ENCODE measurements at places on chromosomes 7 and 10.

DNA sequence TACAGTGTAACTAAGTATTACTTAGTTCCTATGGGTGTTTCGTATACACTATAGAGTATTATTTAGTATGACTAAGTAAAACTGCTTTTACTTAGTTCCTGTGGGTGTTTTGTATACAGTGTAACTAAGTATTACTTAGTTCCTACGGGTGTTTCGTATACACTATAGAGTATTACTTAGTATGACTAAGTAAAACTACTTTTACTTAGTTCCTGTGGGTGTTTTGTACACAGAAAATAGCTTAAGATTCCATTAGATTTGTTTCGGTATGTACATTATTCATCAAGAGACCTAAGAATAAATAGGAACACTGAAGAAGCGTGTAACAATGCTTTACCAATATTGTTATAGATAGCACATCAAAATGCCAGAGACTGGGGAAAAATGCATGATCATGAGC is 25.0 kb downstream of the IGF2BP3 start:
- DNase-seq: no peak

DNA sequence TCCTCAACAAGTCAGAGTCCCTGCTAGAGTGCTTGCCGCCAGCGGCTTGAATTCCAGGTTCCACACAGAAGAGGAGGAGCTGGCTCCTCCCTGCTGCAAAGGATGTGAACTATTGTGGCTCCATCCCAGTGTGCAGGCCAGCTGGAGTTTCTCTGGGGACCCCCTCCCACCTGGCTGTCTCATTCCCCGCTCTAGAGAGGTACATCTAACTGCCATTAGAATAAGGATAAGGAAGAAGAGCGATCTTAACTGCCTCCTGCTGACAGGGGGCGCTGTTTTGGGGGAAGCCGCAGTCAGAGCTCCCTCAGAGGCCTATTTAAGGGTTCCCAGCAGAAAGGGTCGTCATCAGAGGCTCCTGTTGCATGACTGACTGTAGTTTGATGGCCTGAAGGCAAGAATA is 40.8 kb upstream of the HECW1 start:
- peak; percentile 38 for DNase-seq

GRCh38 chr10:16756561-16757221 is 60.5 kb downstream of the RSU1 start:
- no peak for DNase-seq

DNA sequence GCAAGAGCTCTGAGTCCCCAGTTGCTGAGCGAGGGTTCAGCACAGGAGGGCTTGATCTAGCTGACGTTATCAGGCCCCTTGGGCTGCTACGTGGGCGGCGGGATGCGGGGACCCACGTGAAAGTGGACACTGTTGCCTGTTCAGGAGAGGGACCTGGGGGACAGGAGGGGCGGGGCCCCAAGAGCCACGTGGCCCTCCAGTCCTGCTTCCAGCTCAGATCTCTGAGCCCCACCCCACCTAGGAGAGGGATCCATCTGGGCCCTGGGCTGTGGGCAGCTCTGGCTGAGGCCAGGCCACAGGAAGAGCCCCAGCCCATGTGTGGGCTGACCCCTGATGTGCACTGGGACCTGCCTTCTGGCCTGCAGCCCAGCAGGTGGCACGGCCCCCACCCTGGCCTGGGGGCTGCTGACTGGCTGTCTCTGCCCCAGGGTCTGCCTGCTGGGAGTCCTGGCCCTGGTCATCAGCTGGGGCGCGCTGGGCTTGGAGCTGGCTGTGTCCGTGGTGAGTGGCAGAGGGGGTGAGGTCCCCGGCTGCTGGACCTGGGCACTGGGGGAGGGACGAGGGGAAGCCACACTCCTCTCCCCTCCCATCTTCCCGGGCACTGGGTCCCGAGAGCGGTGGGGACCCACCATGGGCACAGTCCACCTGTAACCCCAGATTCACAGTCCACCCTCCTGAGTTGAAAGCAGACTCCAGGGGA is 17.5 kb downstream of the TTYH3 start:
- no peak for DNase-seq

DNA sequence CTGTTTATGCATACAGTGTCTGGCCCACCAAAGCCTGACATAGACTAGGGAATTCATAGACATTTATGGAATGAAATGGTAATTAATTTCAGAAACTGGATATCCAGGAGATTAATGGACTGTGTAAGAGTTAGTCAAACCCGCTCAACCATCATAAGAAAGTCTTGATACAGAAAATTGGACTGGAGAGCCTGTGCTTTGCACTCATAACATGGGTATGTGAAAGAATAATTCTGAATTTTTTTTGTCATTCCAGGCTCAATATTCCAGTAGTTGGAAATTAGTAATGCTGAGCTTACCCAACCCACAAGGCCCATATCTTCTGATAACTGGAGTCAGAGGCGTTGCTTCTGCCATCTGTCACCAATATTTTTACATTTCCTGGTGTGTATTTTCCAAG is 799.7 kb upstream of the IGFBP3 start:
- DNase-seq: no peak

DNA sequence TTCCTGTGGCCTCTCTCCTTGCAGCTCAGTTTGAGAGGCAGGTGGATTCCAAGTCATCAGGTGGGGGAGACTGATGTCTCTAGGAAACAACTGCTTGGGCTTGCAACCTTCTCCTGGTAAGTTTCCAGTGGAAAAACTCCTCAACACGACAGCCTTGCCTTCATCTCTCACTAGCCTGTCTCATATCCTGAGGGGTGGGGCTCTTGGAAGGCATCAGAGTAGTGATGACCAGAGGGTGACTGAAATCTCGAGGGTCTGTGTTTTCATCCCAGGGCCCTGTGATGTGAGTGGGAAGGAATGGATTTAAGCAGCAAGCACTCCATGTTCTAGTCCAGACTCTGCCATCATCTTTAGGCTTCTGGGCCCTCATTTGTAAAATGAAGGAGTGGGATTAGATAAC is 107.0 kb downstream of the NRP1 start:
- DNase-seq: no peak

- DNase-seq: no peak
Measured at GRCh38 chr7:132311733-132312132, 264.5 kb downstream of the PLXNA4 start.

- no peak for DNase-seq
Measured at GRCh38 chr7:138205614-138206150, 129.4 kb downstream of the AKR1D1 start.

DNA sequence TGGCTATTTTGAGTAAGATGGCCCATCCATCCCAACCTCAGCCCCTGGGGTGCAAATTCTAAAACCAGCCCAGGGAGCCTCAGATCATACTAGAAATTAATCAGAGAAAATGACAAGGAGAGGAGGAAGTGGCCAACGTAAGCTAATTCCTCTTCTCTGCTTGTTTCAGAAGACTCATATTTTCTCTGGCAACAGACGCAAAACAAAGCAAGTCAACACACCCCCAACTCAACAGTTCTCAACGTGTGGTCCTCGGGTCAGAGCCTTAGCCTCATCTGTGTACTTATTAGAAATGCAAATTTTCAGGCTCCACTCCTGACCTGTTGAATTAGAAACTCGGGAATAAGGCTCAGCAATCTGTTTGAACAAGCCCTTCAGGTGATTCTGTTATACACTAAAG is 413.9 kb upstream of the AUTS2 start:
- DNase-seq: no peak

- DNase-seq: no peak
Measured at GRCh38 chr7:30323006-30323355, 38.6 kb downstream of the ZNRF2 start.

- DNase-seq: no peak
Measured at GRCh38 chr10:132095403-132096113, 29.8 kb downstream of the JAKMIP3 start.

GRCh38 chr10:200405-200804 is 65.2 kb downstream of the ZMYND11 start:
- no peak for DNase-seq

DNA sequence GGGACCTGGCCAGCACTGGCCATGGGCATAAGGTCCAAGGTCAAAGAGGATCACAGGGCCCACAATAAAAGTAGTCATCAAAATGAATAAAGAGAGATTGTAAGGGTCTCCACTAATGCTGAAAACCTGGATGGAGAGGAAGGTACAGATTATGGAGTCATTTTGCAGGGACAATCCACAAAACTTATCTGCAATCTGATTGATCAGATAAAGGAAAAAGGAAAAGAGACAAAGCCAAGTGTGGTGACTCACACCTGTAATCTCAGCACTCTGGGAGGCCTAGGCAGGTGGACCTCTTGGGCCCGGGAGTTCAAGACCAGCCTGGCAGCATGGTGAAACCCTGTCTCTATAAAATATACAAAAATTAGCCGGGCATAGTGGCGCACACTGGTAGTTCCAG is 174.0 kb downstream of the NPSR1 start:
- DNase-seq: no peak

GRCh38 chr7:133784486-133785001 is 342.6 kb upstream of the LRGUK start:
- DNase-seq: no peak

DNA sequence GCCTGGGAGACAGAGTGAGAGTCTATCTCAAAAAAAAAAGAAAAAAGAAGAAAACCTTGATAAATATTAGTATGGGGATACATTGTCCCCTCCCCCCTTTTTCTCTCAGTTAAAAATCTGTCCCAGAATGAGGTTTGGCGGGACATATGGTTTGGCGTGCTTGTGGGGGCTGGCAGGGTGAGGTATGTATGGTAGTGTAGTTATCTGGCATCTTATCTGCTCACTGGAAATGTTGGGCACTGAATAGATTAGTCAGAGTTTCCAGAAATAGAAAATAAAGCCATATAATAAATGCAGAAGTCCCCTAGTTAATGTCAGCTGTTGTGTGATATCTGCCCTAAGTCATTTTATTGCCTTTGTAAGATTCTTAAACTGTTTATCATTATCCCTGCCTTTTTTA is 397.5 kb upstream of the GALNT17 start:
- DNase-seq: no peak

DNA sequence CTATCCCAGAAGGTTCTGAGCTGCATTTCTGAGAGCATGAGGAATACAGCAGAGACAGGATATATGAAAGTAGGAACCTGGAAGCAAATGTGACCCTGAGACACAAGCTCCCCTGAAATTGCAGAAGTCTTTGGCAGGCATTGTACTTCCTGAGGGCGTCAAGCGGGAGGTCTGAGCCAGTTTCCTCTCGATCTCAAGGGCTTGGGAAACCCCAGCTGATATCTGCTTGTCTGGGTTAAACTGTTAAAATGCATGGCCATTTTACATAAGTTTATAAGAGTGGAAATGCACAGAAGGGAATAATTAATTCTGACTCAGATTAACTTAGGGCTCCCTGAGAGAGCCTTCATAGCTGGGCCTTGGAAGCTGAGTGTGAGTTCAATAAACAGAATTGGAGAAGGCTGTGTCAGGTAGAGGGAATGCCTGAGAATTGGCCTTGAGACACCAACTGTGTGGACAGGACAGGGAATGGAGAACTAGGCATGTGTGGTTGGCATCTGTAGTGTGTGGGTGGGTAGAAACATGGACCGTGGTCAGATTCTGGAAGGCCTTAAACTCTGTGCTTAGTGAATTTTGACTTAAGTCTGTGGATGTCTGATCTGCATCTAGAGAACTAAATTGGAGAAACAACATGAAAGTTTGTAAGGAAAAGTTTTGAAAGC is 53.3 kb downstream of the WIPF3 start:
- DNase-seq: no peak

DNA sequence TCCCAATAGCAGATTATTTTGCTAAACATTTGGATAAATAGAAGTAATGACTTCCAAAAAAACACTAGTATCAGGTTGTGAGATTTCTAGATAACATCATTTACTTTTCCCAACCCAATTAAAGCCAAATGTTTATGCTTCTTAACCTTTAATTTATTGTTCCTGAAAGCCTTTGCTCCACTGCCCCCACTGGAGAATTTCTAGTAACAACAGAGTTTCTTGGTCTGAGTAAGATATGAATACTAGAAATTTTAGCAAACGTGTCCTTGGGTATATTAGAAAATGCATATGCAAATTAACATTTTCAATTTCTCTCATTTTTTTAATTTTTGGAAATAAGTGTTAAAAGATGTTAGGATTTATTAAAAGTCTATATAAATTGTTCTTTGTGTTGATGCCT is 958.0 kb upstream of the PHF14 start:
- no peak for DNase-seq

DNA sequence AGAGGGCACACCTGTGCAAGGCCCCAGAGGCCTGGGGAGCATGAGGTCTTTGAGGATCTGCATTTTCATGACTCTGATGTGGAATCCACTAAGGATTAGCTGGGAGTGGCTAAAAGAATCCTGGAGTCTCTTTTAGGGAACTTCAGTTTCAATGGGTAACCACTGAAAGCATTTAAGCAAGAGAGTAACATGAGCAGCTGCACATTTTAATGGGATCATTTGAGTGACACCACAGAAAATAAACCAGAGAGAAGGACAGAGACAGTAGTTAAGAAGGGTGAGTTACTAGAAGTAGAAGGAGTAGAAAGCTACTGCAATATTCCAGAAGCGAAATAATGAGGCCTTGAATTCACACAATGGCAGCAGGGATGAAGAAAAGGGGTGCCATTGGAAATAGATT is 5.2 kb downstream of the GOT1 start:
- no peak for DNase-seq

- DNase-seq: no peak
Measured at GRCh38 chr10:60335708-60336107, 54.0 kb downstream of the ANK3 start.

DNA sequence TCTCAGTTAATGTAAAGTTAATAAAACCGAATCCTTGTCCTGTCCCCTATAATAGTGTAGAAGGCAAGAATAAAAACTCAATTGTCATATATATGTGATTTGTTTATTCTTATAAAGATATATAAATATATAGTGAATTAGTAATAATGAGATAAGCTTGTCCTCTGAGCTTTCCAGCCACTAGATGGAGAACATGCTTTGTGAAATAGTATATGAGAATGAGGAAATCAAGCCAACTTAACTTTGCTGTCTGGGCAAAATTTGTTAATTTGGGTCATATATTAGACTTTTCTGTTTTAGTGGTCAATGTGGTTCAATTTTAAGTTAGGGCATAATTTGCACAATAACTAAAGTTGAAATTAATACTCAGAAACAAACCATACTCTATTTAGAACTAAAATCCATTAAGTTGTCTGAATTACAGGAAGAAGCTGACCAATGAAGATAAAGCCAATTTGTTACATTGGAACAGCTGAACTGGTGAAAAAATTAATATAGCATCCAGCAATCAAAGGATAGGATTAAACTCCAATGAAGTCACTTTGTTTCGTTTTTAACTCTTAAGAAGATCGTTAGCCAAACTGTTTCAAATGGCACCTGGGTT is 595.0 kb downstream of the ARL4A start:
- DNase-seq: no peak

GRCh38 chr10:133079836-133080682 is 7.7 kb upstream of the ADGRA1 start:
- no peak for DNase-seq

GRCh38 chr10:130364631-130365411 is 228.6 kb downstream of the GLRX3 start:
- DNase-seq: no peak

DNA sequence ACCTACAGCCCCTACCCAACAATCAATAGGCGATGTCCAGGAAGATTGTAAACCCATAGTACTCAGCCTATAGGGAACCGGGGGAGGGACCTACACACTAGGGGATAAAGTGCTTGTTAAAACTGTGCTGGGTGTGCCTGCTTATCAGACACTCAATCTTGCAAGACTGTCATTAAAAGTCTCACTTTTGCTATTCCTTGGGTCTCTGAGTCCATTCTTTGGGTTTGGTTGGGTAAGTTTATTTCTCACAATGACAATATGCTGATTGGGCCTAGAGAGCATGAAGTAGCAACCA is 45.6 kb downstream of the PTPRE start:
- DNase-seq: no peak

Measured in activated naive CD4-positive, alpha-beta T cell treated with anti-CD3 and anti-CD28 coated beads, Interleukin-2, amount 10 ng/mL, durations not matched to agents 7 days and 5 days (primary cell).